Pulmonary artery endothelial cell (primary cell): ENCODE measurements at places on chromosomes 6 and 20.

DNA sequence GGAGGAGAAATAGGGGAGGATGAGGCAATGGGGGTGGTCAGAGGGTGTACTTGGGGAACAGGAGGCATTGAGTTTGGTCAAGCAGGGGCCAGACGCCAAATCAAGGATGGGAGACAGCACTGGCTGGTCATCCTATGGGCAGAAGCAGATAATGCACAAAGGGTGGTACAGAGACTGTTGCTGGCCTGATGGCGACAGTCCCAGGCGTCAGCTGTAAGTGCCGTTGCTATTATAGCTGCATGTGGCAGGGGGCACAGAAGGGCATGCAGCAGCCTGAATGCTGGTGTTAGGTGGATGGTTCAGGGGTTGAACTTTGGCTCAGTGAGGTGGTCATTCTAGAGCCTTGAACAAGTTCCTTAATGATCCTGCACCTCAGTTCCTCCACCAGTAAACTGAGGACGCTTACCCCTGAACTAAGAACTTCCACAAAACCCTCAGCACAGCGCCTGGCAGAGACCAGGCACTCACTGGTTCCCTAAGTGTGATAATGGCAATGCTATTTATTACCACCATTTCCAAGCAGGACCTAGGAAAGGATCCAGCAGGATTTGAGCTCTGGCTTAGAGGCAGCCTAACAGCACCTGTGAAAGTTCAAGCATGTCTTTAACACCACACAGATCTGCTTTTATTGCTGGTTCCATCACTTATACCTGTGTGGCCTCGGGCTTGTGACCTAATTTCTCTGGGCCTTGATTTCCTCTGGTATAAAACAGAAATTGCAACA, 162.7 kb downstream of the INSM1 start:
- no peak for DNase-seq

DNA sequence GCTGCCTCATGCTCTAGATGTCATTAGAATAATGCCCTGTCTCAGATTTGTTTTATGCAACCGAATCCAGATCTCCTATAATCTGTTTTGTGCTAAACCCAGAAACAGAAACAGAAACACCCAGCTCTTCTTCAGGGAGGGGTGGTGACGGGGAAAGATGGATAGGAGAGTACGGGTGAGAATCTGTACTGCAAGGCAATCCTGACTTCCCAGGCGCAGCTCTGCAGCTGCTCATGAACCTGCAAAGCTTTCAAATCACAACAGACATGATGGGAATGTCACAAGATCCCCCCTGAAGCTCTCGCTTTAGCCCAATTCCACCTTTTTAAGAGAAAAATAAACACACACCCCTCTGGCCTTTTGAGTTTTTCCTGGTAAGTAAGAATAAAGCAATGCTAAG, 71.5 kb downstream of the PPP1R3G start:
- no peak for DNase-seq

GRCh38 chr6:114431641-114432040, 88.8 kb upstream of the HS3ST5 start:
- no peak for DNase-seq

DNA sequence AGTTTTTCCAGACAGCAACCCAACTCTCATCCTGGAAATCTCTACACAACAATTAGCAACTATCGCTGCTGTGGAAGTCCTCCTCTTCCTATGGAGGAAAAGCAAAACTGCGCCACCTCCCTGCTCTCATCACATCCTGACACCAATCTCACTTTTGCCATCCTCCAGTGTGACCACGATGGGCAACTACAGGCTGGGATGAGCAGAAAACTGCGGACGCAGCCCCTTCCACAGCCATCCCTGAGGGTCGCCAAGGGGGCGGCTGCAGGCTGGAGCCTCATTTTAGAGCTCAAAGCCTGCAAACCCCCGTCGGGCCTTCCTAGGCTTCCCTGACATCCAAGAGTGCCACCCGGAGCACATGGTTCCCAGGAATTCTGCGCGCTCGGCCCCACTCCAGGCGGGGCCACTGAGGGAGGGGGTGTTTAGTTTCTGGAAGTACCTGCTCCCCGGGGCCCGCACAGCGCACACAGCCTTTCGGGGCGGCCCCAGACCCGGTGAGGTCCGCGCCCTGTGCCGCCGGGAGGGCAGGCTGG, 1.2 kb downstream of the TCFL5 start:
- DNase-seq = no peak

DNA sequence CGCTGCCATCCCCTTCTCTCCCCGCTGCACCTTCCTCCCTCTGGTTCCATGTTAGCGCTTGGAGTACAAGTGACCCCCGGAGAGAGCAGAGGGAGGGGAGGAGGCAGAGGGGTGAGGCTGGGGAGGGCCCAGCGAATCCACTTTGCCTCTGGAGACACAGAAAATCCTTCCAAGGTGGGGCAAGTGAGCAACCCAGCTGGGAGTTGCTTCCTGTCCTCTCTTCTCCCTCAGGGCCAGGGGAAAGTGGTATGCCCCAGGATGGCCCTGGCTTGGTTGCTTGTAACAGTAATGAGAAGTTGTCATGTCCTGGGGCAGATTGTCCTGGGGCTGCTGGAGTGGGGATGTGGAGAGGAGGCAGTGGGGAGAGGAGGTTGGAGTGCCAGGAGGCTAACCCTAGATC, 691 bp upstream of the ANGPT4 start:
- DNase-seq = no peak

- no peak for DNase-seq
These were observed 464.7 kb upstream of the SLC35B3 start for GRCh38 chr6:8900056-8900455.

GRCh38 chr20:36645998-36646397, at the start of gene SLA2:
Gene SLA2 (minus strand): TSS chr20:36646196. CDS start chr20:36641335, 4,861 bp downstream.
- no peak for DNase-seq

DNA sequence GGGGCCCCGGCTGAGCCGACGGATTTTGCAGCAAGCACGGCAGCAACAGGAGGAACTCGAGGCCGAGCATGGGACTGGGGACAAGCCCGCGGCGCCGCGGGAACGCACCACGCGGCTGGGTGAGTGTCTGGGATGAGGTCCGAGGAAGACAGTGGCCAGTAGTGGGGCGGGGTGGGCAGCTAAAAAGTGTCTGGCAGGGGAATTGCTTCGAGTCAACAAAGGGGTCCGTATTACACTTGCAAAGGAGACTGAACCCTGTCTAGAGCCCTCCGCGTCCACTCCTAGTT, 356 bp downstream of the BYSL start:
- DNase-seq = no peak

DNA sequence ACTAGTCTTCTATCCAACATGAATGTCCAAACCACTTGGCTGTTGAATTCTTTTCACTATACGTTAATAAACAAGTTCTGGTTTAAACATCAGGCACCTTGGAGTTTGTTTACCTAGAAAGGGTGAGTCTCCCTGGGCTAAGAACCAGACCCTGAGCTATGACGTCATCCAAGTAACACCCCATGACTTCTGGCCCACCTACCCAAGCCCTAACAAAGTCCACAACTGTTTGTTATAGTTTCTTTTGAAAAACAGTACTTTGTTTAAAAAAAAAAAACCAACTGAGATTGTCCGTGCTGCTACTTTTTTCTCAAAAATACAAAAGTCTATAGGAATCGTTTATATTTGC, 146.9 kb upstream of the BEND6 start:
- no peak for DNase-seq

DNA sequence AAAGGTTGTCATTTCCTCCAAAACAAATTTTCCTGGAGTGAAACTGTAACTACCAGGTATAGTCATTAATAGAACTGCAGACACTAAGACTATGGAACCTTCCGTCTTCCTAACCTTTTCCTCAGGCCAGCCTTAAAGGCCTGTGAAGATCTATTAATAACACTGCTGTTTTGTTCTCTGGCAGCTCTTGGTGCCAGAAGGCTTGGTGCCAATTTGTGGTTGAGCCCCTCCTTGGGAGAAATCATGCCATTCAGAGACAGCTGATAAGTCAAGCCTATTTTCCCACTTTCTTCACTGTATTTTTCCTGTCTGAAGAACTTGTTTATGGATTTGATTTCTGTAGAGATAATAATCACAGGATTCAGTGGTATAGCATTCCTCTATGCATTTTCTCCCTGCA, 64.8 kb downstream of the HCRTR2 start:
- no peak for DNase-seq

DNA sequence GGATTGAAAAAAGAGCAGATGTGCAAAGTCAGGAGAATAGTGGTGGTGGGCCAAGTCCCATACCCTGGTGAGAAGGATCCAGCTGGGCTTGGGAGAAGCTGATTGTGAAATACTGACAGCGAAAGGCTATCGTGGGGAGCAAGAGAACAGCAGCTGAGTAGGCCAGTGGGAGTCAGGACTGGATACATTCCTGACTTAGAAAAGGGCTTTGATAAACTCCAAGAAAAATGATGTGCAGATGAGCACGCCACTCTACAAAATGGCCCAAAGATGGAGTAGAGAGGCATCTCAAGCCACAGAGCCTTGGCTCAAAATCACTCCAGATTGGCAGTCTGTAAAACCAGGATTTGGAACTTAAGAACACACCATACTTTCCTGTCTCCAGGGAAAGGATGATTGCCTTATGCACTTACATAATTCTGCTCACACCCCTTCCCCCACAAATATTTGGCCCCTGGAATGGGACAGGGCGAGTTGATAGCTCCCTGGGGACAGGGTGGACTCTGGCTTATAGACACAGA, 578.7 kb downstream of the MAFB start:
- no peak for DNase-seq

DNA sequence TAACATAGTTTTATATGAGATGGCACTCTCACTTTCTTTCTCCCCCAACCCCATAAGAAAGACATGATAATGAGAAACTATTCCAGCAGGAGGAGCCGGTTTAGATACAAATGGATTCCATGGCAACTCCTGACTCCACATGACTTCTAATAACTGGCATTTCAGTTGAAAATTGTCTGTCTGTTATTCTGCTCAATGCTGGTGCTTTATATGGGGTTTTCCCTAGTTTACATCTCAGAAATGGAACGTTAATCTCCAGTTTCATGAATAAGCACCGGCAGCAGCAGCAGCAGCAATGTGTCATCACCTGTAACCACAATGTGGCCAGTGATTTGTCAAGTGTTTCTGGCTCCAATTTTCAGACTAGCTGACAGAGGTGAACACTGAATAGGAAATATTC, 8.0 kb upstream of the SIM1 start:
- no peak for DNase-seq

GRCh38 chr6:69835414-69836179, 30.8 kb upstream of the COL19A1 start:
- DNase-seq = peak; percentile 11

DNA sequence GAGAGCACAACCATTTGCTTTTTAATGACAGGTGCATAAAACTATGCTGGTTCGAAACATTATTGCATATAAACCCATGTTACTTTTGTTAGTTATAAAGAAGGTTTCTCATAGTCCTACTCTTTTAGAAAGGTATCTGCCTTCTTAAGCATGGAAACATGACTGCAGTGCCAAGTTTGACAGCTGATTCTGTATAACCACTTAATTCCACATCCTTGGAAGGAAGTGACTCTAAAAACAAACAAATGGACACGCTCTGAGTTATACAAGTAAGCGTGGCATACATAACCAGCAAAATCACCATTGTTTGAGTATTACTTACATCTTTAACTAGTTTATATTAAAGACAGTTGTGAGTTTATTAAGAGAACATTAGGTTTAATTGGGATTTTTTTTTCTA, 125.0 kb upstream of the HDGFL1 start:
- DNase-seq = peak; percentile 82

DNA sequence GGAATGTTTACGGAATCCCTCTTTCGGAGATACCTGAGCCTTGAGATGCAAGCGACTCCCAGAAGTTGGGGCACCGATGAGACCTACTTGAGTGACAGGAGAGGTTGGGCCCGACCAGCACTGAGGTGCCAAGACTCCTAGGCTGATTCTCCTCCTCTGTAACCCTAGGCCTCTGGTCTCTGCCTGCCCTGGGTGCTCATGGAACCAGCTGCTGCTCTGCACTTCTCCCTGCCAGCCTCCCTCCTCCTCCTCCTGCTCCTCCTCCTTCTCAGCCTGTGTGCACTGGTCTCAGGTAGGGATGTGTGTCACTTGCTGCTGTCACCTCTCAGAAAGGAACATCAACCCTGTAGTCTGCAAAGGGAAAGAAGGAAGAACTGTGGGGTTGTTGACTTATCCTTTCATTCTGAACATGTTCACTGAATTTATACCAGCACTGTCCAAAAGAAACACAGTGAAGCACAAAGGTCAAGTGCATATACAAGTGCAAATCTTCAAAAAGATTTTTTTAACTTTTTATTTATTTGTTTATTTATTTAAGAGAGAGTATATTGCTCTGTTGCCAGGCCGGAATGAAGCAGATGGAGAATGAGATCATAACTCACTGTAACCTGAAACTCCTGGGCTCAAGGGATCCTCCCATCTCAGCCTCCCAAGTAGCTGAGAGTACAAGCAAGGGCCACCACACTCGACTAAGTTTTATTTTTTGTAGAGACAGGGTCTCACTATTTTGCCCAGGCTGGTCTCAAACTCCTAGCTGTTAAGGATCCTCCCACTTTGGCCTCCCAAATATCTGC, 913 bp downstream of the BTN2A2 start:
- DNase-seq = no peak

DNA sequence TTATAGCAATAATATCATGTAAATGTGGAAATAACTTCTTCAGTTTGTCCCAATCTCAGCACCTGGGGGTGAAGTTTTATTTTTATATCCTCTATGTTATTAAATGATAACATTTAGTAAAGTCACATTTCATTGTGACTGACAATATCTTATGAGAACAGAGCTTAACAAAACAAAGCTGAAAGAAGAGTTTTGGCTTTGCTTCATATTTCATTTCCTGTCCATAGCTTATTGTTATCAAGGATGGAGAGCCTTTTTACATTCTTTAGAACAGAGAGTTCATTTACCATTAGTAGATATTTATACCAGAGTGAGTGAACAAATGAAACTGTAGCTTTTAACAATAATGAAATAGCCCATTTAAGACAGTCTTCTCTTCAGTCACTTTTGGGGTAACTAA, 231.9 kb upstream of the SGK1 start:
- DNase-seq = peak; percentile 68

GRCh38 chr6:87921034-87921433, 126.6 kb upstream of the SPACA1 start:
- no peak for DNase-seq

GRCh38 chr6:15340775-15341174, 94.9 kb downstream of the JARID2 start:
- no peak for DNase-seq

GRCh38 chr6:113496166-113496565, 361.0 kb upstream of the MARCKS start:
- peak; percentile 99 for DNase-seq

DNA sequence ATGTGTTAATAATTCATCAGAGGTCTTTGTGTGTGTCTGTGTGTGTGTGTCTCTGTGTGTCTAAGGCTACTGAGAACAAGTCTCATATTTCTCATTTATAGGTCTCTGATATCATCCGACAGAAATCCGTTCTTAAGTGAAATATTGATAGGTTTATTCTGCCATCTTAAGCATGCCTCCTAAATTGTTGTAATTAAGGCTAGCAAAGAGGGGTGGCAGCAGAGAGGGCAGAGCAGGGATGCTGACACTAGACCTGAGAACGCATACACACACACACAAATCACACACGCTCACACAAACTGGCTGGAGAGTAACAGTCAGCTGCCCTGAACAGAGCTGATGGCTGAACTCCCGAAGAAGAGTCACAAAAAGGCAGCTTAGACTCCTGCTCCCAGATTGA, 84.9 kb upstream of the LRFN2 start:
- DNase-seq = no peak
